Activated CD4-positive, alpha-beta T cell treated with anti-CD3 and anti-CD28 coated beads for 48 hours (primary cell): ENCODE measurements at places on chromosomes 7 and 10.
A peak's percentile ranks its signal among the peaks of the same experiment; 100 is the strongest.

DNA sequence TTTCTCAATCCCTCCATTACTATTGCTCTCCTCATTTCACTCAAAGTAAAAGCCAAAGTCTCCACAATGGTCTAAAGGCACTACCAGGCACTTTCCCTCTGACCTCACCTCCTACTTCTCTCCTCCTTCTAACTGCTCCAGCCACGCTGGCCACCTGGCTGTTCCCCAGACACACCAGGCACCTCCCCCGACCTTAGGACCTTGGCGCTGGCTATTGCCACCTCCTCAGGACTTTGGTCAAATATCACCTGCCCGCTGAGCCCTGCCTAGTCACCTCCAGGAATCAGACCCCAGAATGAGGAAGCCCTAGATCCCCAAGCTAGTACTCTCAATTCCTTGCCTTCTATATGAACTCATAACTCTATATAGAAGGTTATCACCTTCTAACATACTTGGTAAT is 66.2 kb upstream of the STEAP1B start:
- no peak for DNase-seq

DNA sequence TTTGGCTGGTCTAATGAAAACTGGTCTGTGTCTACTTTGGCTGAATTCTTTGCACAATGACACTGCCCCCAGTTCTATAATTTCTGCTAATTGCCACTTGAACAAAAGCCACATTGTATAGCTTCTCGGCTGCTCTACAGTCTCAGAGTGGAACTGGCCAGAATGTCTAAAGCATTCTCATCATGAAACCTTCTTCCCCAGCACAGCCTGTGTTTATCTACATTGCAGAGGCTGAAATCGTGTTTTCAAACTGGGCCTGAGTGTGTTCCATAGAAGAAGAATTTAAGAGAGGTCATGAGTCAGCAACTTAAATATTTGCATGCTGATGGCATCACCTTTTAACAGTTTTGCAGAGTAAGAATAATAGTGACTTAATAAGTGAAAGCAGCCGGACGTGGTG is 177.2 kb downstream of the BUB3 start:
- DNase-seq: no peak

- no peak for DNase-seq
These were observed 1355.5 kb upstream of the LRRTM3 start for GRCh38 chr10:65570143-65571010.

DNA sequence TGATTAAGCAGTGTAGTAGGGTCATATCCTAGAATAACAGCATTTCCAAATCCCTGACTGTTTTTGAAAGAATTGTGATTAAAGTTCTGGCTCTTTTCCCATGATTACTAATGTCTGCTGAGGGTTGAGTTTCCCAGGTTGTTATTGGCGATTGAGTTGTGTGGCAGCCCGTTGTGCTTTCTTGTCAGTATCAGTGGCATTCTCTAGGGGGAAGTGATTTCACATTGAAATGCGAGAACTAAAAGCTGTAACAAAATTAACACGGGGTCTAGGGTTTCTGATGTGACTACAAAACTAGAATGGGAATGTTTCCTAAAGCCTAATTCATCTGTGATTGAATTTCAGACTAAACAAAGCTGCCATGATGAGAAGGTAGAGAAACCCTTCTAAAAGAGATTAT is 349.4 kb downstream of the EXOC4 start:
- no peak for DNase-seq

DNA sequence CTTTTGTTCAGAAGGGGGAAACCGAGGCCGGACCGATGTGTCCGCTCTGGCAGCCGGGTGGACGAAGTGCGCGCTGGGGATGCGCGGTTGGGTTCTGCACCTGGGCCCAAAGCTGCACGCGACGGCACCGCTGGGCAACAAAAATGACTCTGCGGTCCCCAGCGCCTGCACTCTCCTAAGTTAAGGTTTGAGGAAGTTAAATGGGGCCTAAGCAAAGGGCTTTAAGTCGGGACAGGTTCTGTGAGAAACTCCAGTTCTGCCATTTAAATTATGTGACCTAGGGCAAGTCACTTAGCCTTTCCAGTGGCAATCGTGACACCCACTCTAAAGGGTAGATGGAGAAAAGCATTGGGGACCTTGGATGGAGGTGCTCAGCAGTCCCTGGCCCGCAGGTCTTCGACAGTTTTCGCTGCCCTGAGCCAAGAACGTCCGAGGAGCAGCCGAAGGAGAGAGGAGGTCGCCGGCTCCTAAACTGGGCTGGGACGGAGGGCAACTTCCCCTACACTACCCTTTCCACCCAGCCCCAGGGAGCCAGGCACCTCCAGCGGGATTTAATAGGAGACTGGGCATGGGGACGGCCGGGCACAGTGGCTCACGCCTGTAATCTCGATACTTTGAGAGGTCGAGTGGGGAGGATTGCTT is 534 bp upstream of the ACBD5 start:
- peak; percentile 27 for DNase-seq
